ENCODE measurements at places on chromosomes 3 and 15.

DNA sequence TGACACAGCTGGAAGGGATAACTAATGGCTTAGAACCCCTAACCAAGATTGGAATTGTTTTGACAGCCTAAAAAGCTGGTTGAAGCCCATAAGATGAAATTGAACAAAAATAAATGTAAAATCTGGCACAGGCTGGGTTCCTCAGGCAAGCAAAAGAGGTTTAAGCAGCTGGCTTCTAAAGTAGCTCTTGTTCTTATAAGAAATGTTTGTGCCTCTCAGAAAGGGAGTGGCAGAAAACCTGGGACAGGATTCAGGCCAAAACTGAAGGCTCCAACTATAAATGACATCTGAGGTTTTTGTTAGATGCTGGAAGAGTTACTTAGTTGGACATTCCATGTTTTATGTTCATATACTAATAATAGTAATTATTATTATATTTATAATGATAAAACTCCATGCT is 378.3 kb downstream of the CNTN4 start:
- DNase-seq, result no peak

GRCh38 chr15:35698966-35699575 is 153.1 kb upstream of the DPH6 start:
- DNase-seq, result no peak

DNA sequence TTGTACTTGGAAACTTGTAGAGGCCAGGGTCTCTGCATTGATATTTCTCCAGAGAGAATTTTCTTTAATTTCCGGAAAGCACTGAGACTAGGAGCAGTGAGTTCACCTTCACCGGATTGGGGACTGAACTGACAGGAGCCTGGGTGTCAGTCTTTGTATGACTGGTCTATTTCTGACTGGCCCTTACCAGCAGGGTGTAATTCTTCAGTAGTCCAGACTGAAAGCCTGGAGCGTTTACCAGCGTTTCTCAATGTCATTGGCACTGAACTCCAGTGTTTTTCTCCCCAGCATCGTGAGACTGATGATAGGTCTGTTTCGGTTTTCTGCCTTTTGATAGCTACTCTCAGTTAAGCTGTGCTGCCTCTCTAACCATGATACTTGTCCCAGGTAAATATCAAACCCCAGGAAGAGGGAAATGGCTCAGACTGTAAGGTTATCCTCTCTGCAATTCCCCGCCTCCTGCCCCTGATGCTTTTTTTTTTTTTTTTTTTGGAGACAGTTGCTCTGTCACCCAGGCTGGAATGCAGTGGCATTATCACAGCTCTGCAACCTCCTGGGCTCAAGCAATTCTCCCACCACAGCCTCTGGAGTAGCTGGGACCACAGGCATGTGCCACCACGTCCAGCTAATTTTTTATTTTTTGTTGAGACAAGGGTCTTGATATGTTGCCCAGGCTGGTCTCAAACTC is 103.6 kb downstream of the CACNA2D3 start:
- no peak for DNase-seq

- DNase-seq, result no peak
These were observed 148.9 kb downstream of the ROBO1 start for GRCh38 chr3:79618883-79619282.

All from SK-N-MC (cell line).